ENCODE measurements at places on chromosomes 5 and 9. TPM values are rescaled to one million over a fixed set of nuclear protein-coding genes. Genes with fewer than 3 reads are reported as not detected.

DNA sequence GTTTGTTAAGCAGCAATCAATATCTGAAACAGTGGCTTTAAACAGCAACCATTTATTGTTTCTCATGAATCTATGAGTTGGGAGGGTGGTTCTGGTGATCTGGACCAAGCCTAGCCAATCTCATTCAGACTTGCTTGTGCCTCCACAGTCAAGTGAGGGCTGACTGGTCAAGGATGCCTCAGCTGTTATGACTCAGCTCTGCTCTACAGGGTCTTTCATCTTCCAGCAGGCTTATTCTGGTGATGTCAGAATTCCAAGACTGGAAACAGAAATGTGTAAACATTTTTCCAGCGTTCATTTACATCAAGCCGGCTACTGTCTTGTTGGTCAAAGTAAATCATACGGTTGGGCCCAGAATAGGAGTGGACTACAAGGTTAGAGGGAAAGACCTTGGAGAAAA is 2.5 kb upstream of the PIP5K1B start:
- DNase-seq = peak; percentile 11

GABRA6 gene
- polyA plus RNA-seq = not detected

GRCh38 chr5:17022296-17022695 is 86.2 kb upstream of the MYO10 start:
- no peak for DNase-seq

DNA sequence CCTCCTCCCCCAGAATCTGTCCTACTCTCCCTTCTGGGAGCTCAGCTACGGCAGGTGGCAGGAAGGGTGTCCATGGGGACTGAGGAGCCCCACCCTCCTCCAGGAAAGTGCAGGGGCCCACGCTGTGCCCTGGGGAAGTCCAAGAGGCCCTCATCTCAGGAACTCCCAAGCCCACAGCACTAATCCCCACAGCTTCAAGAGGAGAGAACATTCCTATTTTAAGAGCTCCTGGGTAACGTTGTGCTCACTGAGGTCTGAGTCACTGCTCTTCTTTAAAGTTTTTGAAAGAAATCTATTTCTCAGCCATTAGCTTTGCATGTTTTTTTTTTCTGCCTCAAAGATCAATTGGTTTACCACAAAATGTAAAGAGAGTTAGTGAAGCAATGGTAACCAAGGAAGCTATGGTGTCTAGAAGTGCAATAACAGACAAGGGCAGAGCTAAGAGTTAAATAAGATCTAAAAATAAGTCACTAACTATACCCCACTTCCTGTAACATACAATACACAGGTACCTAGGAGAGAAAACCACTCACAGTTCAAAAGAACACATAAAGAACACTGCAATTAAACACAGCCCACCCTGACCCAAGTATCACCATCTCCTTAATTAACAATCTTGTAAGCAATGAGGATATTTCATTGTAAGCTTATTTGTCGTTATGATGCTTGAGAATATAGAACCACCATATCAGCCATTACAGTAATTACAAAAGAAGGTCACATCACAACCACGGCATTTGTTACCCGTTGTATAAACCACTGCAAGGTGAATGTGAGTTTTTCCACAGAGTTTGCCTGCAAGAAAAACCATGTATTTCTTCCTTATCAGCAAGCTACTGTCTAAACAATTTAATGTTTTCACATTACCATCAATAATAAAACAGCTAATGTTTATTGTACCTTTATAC is 382.3 kb upstream of the SLC30A5 start:
- no peak for DNase-seq

- DNase-seq = no peak
These were observed 94.3 kb downstream of the DAP start for GRCh38 chr5:10666531-10667299.

DNA sequence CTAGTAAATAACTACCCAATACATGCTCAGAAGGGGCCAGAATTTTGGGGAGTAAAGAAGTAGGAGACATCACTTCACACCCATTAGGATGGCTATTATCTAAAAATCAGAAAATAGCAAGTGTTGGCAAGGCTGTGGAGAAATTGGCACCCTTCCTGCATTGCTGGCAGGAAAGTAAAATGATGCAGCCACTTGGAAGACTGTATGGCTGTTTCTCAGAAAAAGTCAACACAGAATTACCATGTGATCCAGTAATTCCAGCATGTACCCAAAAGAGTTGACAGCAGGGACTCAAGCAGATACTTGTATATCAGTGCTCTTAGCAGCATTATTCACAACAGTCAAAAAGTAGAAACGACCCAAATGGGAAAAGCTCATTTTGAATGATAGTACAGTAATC is 107.6 kb downstream of the APBA1 start:
- DNase-seq = no peak

GRCh38 chr9:34459941-34460340 is 1.3 kb downstream of the DNAI1 start:
- peak; percentile 57 for DNase-seq

GRCh38 chr5:141799507-141800167 is 78.6 kb downstream of the PCDH1 start:
- DNase-seq = no peak

DNA sequence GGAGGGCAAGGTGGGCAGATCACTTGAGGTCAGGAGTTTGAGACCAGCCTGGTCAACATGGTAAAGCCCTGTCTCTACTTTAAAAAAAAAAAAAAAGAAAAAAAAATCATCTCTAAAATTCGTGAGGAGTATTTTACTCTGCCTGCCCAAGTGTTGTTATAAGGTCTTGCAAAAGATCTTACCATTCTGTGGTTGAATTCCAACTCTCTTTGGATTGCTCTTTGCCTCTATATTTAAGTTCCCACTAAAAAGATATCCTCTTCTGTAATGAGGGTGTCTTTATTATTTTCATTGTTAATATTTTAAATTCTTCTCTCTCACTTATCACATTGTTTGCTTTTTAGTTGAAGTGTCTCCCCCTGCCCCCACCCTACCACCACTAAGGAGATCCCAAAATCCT is 33.4 kb downstream of the CREBRF start:
- DNase-seq = no peak

MEGF10 gene
- not detected for polyA plus RNA-seq

SH3GLB2 gene
- polyA plus RNA-seq = 68.4 TPM

SLC4A9 gene
- polyA plus RNA-seq = not detected

DNA sequence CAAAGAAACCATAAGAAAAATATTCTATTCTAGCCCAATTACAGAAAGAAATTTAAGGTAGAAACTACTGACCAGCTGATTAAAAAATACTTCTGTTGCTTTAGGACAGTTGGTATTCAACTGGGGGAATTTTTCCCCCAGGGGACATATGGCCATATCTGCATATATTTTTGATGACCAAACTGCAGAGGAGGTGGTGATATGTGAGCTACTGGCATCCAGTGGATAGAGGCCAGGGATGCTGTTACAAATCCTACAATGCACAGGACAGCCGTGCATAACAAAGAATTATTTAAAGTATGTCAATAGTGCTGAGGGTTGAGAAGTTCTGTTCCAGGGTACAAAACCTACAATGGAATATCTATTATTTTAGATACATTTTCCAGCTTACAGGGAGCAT is 24.0 kb downstream of the ZFR start:
- DNase-seq = peak; percentile 59

- DNase-seq = no peak
These were observed 69.7 kb downstream of the CFAP77 start for GRCh38 chr9:132479733-132480132.

GRCh38 chr9:18017136-18017535 is 438.3 kb downstream of the SH3GL2 start:
- DNase-seq = no peak

GPR21 gene
- not detected for polyA plus RNA-seq

MRPL22 gene
- polyA plus RNA-seq = 58.0 TPM

Data from IMR-90 (cell line).